ENCODE measurements at places on chromosomes 7 and 10.
A peak's percentile ranks its signal among the peaks of the same experiment; 100 is the strongest.

- H3K4me3 ChIP-seq = no peak overlapping the region
- H3K27ac ChIP-seq = no peak overlapping the region
- no peak for DNase-seq
- H3K27me3 ChIP-seq = no peaks in the 10 kb centered on the region
These were observed 84.1 kb upstream of the KMT2E start for GRCh38 chr7:104929921-104930320.

DNA sequence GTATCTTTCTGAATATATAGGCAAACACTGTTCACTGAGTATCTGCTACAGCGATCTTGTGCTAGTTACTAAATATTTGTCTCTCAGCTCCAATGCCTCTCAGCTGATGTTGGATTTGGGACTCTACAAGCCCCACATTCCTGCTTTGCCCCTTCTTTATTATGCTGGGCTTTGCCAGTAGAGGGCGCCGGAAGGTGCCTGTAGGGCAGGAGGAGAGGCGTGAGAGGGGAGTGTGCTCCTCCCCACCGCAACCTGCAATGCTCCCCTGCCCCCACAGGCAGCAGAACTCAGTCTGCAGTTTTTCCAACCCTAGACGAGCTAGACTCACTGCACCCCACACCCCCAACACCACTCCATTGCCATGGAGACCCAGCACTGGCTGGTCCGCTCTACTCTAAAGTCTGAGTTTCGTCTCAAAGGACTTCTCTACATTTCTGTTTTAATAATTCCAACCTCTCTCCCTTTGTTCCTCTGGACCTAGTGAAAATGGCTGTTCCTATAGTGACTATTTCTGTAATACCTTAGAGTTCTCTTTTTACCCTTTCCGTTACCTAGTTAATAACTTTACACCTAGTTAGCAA lies 337.6 kb downstream of the CCSER2 start:
- H3K36me3 ChIP-seq = no peaks in the 10 kb centered on the region
- H3K27ac ChIP-seq = no peak overlapping the region
- H3K4me1 ChIP-seq = no peaks in the 10 kb centered on the region
- H3K4me3 ChIP-seq = no peak overlapping the region
- no peaks in the 10 kb centered on the region for H3K27me3 ChIP-seq
- no peak for DNase-seq

GRCh38 chr10:70993051-70993450 lies 104.7 kb upstream of the PCBD1 start:
- H3K27ac ChIP-seq = no peak overlapping the region
- H3K36me3 ChIP-seq = no peaks in the 10 kb centered on the region
- no peak for DNase-seq
- H3K4me3 ChIP-seq = no peak overlapping the region
- peaks cover 2% of the 10 kb centered on the region for H3K27me3 ChIP-seq
- H3K4me1 ChIP-seq = no peaks in the 10 kb centered on the region

- H3K4me1 ChIP-seq = no peaks in the 10 kb centered on the region
- no peak overlapping the region for H3K27ac ChIP-seq
- no peak for DNase-seq
- no peaks in the 10 kb centered on the region for H3K27me3 ChIP-seq
These were observed 299.6 kb upstream of the SP4 start for GRCh38 chr7:21128062-21128817.

DNA sequence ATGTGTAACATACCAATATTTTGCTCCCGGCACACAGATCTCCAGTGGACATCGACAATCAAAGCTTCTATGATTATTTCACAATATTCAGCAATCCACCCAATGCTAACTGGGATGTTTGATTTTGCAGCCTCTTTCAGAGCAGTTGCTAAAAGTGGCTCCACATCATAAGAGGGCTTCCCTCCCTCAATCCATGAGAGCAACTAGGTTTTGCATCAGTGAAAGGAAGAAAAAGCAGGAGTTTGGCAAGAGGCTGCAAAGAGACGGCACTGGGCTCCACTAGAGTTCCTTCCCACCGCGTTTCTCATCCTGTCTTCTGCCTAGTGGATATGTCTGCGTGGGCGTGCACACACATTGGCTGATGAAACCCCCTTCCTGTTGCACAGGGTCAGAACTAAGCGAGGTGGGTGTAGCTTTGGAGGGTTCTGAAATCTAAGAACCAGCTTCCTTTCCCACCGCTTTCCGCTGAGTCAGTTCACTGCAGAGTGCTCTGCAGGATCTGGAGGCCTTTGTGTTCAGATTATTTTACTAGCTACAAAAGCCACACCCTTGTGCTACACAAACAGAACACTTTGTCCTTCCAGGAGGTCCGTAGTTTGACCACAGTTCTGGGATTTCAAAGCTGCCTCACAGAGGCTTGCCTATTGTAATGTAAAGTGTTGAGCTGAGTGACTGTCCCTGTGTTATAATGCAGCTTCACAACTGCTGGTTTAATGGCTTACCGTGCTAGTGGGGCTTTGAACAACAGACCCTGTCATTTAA lies 28.1 kb downstream of the ARL4A start:
- H3K4me3 ChIP-seq = no peak overlapping the region
- no peak overlapping the region for H3K27ac ChIP-seq
- H3K4me1 ChIP-seq = no peaks in the 10 kb centered on the region
- no peaks in the 10 kb centered on the region for H3K27me3 ChIP-seq

GRCh38 chr7:6256109-6256483 lies 16.3 kb downstream of the CYTH3 start:
- peaks cover 21% of the 10 kb centered on the region for H3K4me1 ChIP-seq
- H3K36me3 ChIP-seq = no peaks in the 10 kb centered on the region
- H3K27me3 ChIP-seq = no peaks in the 10 kb centered on the region
- H3K27ac ChIP-seq = peak overlapping the region; percentile 92
- DNase-seq = no peak
- H3K4me3 ChIP-seq = peak overlapping the region; percentile 31

- peak overlapping the region; percentile 59 for H3K27ac ChIP-seq
These were observed 732 bp downstream of the FAM53B start for GRCh38 chr10:124743191-124744101.

GRCh38 chr7:137342828-137343261 lies 688 bp downstream of the PTN start:
- H3K4me1 ChIP-seq = no peaks in the 10 kb centered on the region
- H3K4me3 ChIP-seq = no peak overlapping the region
- no peak overlapping the region for H3K27ac ChIP-seq
- no peak for DNase-seq

DNA sequence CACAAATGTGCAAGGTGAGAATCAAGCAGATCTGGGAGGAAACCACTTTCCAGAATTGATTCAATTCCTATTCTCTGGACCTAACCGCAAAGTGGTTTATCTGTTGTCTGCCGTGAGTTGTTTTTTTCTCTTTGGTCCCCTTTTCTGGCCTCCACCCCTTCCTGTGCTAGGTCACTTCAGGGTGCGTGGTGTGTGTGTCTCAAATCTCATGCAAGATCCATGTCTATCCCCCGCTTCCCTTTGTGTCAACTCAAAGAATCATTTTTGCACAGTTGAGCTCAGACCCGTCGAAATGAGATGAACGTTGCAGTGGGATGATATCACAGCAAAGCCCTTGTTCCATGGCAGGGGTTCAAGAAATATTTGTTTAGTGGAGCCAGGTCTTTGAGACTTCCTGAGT lies 184.5 kb downstream of the GATA3 start:
- no peak overlapping the region for H3K4me3 ChIP-seq
- no peak for DNase-seq
- H3K27me3 ChIP-seq = no peaks in the 10 kb centered on the region

- H3K4me1 ChIP-seq = peaks cover 7% of the 10 kb centered on the region
- no peak for DNase-seq
- H3K27me3 ChIP-seq = no peaks in the 10 kb centered on the region
- no peak overlapping the region for H3K27ac ChIP-seq
- H3K36me3 ChIP-seq = peaks cover 10% of the 10 kb centered on the region
- H3K4me3 ChIP-seq = no peak overlapping the region
These were observed 35.2 kb upstream of the PLEKHS1 start for GRCh38 chr10:113716109-113716910.

DNA sequence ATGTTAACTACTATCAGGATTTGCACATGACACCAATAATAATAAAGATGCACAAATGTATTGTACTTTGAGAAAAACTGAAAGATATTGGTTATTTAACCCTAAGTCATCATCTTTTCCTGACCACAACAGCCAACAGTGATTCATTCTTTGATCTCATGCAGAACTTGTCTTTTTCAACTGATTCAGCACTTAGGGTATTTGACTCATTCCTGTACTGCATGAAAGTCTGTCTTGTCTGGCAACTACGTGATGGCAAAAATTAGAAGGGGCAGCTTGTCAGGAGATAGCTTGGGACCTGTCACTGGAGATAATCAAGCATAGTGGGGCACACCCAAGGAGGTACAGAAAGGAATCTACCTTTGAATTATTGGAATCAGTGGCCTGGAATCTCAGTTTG lies 77.8 kb upstream of the LRRC17 start:
- peaks cover 2% of the 10 kb centered on the region for H3K4me1 ChIP-seq
- H3K27me3 ChIP-seq = no peaks in the 10 kb centered on the region
- H3K4me3 ChIP-seq = no peak overlapping the region
- H3K27ac ChIP-seq = no peak overlapping the region
- H3K36me3 ChIP-seq = no peaks in the 10 kb centered on the region
- peak; percentile 57 for DNase-seq

- DNase-seq = no peak
- H3K4me1 ChIP-seq = no peaks in the 10 kb centered on the region
- peak overlapping the region; percentile 90 for H3K4me3 ChIP-seq
These were observed 766 bp upstream of the ZMYND11 start for GRCh38 chr10:134247-135131.

DNA sequence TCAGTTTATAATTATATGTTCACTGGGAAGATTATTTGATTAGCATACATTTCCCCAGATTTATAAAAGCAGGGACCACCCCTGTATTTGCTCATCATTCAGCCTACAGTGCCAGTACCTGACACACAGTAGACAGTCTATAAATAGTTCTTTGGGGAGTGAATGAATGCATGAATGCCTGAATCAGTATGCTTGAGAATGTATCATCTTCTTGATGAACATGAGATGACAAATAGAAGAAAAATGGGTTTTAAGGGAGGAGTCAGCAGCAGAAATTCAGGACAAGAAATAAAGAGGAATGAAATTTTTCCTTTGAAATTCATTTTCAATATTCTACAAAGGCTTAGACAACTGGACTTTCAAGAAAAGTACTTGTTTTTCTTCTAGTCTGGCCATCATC lies 295.8 kb upstream of the LRRTM3 start:
- no peaks in the 10 kb centered on the region for H3K36me3 ChIP-seq
- no peaks in the 10 kb centered on the region for H3K4me1 ChIP-seq
- no peaks in the 10 kb centered on the region for H3K27me3 ChIP-seq
- DNase-seq = no peak
- H3K27ac ChIP-seq = no peak overlapping the region
- H3K4me3 ChIP-seq = no peak overlapping the region

- H3K27me3 ChIP-seq = no peaks in the 10 kb centered on the region
- H3K36me3 ChIP-seq = no peaks in the 10 kb centered on the region
- H3K4me1 ChIP-seq = no peaks in the 10 kb centered on the region
- no peak overlapping the region for H3K4me3 ChIP-seq
These were observed 120.2 kb upstream of the TMEM229A start for GRCh38 chr7:124152859-124153692.

DNA sequence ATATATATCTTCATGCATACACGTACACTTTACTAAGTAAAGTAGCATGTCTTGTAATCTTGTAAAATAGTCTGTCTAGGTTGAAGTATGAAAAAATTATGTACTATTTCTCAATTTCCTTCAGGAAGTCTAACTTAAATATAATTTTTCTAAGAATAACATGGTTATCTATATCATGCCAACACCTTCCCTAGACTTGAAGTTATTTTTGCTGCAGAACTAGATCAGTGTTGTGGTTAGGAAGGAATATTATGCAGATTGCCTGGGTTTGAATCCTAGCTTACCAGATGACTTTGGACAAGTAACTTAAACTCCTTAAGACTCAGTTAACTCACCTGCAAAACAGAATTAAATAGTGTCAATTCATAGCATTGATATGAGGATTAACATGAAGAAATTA lies 142.2 kb upstream of the SEMA3A start:
- H3K27me3 ChIP-seq = no peaks in the 10 kb centered on the region
- DNase-seq = no peak
- H3K36me3 ChIP-seq = no peaks in the 10 kb centered on the region
- H3K4me3 ChIP-seq = no peak overlapping the region

GRCh38 chr10:5400468-5401240 lies 4.0 kb downstream of the TUBAL3 start:
- H3K4me1 ChIP-seq = no peaks in the 10 kb centered on the region
- no peak for DNase-seq
- H3K4me3 ChIP-seq = no peak overlapping the region
- peaks cover 5% of the 10 kb centered on the region for H3K27me3 ChIP-seq

All from GM12878 (cell line).